ENCODE measurements at places on chromosomes 16 and 17. TPM values are rescaled to one million over a fixed set of nuclear protein-coding genes. Genes with fewer than 3 reads are reported as not detected.

- ATAC-seq, result peak; percentile 93
Observed at GRCh38 chr17:10177913-10178505, 20.4 kb downstream of the GAS7 start.

DNA sequence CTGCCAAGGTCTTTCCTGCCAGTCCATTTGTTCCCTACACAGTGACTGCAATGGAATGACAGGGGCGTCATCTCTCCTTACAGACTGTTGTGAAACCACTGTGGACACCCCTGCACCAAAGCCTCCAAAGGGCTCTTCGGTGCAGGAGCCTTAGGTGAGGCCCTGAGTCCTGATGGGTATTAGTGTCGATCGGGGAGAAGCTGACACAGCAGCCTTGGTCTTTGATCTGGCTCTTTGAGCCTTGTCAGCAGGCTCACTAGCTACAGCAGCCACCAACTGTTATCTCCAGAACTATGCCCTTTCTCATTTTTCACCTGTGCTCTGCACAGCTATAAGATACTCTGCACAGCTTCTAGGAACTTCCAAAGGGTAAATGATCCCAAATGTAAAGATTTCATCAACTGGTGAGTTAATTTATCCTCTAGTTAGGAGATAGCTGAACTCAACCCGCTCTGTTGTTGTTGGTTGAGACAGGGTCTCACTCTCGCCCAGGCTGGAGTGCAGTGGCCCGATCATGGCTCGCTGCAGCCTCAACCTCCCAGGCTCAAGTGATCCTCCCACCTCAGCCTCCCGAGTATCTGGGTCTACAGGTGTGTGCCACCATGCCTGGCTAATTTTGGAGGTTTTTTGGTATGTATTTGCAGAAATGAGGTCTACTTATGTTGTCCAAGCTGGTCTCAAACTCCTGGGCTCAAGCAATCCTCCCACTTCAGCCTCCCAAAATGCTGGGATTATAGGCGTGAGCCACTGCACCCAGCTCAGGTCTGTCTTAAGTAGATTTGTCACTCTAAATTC is 19.7 kb downstream of the G6PC1 start:
- no peak for ATAC-seq

CLEC18A gene
- total RNA-seq, result 0.82 TPM

OSGIN1 gene
- 2.2 TPM for total RNA-seq

DNA sequence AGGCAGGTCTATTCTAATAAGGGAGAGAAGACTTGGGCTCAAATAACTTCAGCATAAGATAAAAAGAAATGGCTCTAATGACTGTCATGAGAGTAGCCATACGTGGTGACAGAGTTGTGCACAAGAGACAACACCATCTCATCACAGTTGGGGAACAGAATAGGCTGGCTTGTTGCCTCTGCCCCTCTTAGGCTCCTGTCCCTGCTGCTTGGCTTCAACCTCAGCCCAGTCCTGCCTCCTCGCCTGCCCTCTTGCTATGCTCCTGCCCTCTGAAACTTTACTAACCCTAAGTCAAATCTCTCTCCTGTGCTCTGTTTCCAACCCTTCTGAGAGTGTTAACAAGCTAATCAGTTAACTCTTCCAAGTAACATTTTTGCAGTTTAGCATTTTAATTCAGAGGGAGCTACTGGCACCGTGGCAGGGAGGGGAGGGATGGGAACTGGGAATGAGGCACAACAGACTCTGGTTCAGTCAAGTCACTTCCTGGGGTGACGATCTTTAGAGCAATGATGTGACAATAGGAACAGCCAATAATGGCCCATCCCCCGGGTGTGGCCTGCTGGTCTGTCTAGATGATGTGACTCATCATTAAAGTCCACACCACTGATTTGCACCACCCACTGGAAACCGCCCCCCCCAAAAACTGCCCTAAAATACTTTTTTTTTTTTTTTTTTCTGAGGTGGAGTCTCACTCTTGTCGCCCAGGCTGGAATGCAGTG is 35.5 kb downstream of the DNAH17 start:
- ATAC-seq, result peak; percentile 45

DNA sequence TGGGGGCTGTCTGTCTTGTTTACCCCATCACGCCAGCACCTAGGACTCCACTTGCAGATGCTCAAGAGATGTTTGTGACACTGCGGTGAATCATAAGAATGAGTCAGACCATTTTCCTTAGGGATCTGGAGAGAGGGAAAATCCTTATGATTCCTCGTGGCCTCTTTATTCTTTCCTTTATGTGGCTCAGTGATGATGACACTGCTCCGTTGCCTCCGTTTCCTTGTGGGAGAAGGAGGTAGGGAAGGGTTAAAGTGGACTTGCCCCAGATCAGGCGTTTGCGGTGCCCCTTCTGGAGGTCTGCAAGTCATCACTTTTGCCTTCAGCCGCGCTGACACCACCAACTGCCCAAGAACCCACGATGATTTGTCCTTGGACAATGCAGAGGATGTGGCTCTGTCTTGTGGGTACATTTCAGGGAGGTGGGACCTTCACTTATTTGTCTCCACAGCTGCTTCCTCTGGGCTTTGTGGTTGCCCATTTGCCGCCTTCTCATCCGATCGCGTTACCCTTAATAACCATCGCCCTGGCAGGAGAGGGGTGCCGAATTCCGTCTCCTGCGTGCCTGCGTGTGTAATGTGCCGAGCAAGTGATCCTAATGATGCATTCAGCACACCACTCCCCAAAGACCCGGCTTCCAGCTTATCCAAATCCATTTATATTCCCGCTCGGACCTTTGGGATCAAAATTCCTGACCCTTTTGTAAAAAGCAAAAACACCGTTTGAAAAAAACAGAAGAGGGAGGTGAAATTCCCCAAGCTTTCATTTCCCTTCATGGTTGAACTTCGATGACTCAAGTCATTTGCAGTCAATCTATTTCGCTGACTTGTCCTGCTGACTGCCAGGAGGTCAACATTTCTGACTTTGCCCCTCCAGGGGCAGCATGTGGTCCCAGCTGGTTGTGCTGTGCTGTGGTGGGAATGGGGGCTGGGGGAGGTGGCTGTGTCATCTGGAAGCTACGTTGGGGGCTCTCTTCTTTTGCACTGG is 87.2 kb upstream of the IRX3 start:
- ATAC-seq, result no peak

GRCh38 chr17:66491213-66491612 is 188.8 kb downstream of the PRKCA start:
- no peak for ATAC-seq

- no peak for ATAC-seq
Observed at GRCh38 chr16:3945751-3946603, 65.5 kb upstream of the CREBBP start.

GRCh38 chr17:64424324-64424849 is 24.5 kb upstream of the MILR1 start:
- ATAC-seq, result no peak

DNA sequence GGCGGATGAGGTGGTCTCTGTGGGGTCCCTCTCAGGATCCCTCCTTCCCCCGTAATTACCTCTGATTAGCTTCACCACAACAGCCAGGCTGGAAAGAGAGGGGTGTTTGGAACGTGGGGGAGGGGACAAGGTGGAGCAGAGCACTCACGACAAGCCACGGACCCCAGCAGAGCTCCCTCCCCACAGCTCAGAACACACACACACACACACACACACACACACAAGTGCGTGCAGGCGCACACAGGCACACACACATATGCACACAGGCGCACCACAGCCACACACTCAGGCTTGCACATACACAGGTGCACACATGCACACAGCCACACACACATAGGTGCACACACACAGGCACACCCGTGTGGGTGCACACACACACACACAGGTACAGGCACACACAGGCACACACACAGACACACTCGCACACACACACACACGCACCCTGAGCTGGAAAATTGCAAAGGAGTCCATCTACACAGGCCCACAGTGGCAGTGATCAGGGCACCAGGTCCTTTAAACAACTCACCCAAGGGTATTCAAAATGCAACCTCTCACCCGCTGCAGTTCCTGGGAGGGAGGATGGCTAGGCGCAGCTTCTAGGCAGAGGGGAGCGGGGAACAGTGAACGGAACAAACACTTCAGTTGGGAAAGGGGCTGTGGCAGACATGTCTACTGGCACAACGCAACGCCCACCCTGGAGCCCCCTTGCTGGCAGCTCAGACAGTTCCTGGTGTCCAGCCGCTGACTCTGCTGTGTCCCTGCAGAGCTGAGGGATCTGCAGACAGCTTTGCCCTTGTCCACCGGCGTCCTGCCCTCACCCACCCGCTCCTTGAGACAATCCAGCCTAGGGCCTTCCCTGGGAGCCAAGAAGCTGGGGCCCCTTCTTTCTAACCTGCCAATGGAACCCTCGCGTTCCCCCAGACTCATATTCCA is 59.9 kb upstream of the DLX4 start:
- ATAC-seq, result no peak

DNA sequence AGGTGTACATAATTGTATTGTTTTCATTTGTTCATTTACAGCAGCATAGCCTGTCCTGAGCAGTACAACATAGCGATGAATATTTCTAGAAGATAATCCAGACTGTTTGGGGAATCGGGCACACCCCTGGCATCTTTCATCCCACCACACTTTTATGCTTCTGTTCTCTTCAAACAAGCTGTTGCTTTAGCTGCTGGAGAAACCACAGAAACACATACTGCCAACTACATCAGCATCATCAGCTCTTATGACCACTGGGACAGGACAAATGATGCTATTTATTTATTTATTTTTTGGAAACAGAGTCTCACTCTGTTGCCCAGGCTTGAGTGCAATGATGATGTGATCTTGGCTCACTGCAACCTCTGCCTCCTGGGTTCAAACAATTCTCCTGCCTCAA is 22.6 kb upstream of the HAPSTR1 start:
- no peak for ATAC-seq

DNA sequence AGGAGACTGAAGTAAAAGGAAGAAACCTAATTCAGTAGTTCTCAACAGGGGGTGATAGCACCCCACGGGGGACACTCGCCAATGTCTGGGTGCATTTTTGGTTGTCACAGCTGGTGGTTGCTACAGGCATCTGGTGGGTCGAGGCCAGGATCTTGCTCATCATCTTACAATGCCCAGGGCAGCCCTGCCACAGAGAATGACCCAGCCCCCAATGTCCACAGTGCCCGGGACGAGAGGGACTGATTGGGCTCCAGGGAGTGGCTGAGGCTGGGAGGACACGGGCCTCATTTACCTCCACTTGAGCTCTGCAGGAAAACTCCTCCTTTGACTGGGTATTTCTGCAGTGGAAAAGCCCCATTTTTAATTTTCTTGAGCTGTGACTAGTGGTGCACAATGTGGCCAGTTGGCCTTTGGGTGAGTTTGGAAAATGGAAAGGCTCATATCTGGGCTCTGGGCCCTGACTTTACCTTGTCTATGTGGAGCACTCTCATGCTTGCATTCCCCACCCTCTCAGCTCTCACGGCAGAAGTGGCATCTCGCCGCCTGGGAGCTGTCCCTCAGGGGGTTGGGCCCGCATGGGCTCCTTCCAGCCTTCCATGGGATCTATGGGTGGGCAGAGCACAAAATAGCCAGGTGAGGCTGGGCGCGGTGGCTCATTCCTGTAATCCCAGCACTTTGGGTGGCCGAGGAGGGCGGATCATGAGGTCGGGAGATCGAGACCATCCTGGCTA is 37.7 kb upstream of the IRF8 start:
- no peak for ATAC-seq

GRCh38 chr16:75070012-75070841 is 46.4 kb downstream of the LDHD start:
- peak; percentile 68 for ATAC-seq

NXPH3 gene
- total RNA-seq, result 0.40 TPM

DNA sequence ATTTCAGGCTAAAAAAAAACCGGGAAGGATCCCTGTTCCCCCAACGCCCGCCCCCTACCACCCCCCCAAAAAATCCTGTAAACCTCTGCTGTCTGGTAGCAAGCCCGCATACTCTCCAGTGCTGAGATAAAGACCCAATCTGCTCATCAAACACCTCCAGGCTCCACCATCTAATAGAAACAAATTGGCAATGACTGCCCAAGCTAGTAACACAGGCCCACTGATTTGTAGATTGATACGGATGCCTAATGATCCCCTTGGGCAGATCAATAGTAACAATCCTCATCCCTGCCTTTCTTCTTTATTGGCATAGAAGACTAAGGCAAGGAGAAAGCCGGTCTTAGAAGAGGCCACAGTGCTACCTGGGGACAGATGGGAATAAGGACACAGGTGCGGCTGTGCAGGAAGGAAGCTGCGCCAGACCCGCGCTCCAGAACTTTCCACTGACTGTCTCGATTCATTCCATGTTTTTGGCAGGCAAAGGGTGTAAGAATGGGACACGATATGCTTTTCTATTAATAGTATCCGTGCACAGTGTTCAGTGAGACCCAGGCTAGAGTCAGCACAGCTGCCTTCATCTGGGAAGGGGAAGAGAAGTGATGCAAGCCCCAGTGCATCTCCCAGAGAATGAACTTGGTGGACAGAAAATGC is 407.6 kb upstream of the PSMD7 start:
- ATAC-seq, result no peak

PRSS8 gene
- 1.1 TPM for total RNA-seq

DNA sequence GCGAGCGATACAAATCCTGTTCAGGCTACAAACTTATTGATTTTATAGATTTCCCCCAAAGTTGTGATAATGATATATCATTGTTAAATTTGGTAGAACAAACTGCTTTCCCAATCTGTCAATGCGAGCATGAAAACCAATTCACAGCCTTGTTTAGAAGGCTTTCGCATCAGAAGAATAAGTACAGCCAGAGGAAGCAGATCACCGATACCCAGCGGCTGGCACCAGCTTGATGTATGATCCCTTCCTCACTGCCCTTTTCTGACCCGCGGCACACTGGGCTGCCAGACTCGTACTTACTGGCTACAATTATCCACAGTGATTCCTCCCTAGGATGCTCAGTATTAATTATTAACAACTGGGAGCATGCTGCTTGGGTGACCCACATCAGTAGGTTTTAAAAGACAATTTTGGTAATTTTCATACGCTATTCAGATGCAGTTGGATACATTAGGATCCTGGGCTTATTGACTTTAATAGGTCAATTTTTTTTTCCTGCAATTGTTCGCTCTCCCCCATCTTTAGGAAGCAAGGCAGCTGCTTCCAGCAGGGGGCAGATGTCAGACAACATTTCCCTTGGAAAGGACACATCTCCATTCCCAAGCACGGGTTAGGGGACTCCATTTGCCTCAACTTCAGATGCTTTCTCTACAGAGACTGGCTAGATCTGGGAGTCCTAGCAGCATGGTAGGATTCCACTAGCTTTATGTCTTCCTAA is 582.7 kb upstream of the PSMD7 start:
- ATAC-seq, result peak; percentile 58

OR1F1 gene
- 1.4 TPM for total RNA-seq

DNA sequence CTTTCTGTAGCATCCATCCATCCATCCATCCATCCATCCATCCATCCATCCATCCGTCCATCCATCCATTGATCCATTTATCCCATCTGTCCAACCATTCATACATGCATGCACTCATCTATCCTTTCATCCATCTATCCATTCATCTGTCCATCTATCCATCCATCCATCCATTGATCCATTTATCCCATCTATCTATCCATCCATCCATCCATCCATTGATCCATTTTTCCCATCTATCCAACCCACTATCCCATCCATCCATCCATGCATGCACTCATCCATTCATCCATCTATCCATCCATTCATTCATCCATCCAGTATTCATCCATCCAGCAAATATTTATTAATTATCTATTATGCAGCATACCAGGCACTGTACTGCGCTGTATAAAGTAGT is 34.8 kb downstream of the IRX5 start:
- no peak for ATAC-seq

- ATAC-seq, result no peak
Observed at GRCh38 chr17:31015639-31016038, 44.8 kb downstream of the RNF135 start.

- ATAC-seq, result no peak
Observed at GRCh38 chr17:45848405-45848804, 3.7 kb downstream of the SPPL2C start.

Measured in motor neuron (in vitro differentiated cells).